Astrocyte of the spinal cord (primary cell): ENCODE measurements at places on chromosomes 16 and 17.

DNA sequence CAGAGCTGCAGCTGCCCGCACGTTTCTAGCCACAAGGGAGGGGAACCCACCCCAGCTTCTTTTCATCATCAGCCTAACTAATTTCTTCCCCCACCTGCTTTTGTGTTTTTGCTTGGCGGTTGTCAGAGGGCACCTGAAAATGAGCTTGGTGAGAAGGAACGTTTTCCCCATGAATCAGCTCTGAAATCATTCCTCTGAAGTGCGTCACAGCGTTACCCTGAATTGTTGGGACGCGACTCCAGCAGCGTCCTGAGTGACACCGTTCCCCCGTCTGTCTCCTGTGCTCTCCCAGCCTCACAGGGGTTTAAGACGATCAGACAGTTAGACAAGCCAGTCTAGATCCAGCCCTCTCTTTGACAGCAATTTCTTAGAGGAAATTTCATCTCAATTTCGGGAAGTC lies 722.9 kb upstream of the EEF2KMT start:
- peak; percentile 9 for DNase-seq

- DNase-seq = no peak
These were observed 146.5 kb downstream of the SDK2 start for GRCh38 chr17:73497721-73498120.

DNA sequence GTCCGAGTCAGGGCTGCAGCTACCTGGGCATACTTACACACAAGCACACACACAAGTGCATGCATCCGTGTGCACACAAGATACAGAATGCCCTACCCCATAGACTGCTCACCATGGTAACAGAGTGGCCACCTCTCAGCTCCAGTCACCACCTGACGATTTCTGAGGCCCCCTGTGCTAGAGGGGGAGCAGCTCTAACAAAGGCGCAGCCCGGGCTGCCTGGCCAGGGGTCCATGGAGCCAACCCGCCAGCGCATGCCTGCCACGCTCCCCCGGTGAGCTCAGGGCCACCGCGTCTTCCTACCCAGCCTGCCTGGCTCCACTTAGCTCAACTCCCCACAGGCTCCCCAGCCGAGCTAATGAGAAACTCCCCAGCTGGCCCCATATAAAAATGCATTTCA lies 75.5 kb downstream of the ZNF423 start:
- no peak for DNase-seq

DNA sequence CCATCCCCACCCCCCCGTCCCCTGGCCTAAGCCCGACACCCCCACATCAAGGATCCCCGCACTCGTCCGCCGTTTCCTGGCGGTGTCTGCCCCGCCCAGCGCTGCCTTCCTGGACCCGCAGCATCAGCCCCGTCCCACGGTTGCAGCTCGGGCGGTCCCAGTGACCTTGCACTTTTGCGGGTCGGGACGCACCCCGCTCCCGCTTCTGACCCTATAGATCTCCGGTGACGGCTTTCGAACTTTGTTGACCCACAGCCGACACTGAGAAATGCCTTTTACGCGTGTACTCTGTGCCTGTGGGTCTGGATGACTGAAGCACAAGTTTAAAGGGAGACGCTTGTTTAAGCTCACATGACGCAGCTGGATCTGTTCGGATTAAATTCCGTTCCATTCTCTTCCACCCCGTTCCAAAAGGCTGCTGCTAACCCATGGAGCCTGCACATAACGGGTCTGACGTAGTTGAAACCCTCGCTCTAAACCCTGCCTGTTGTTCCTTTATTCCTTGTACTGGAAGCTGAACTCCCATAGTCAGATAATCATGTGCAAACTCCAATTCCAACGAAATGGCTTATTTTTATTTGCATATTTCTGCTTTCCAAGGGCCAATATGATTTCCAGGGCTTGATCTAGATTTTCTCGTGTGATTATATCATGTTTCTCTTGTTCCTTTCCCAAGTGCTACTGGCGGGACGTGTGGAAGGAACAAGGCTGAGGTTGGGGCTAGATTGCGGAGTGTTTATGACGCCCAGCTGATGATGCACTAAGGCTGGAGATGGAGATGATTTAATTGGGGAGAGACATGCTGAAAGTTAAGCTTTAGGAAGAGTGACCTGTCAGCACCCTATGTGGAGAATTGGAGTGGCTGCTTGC lies 834 bp downstream of the FLYWCH1 start:
- peak; percentile 67 for DNase-seq

DNA sequence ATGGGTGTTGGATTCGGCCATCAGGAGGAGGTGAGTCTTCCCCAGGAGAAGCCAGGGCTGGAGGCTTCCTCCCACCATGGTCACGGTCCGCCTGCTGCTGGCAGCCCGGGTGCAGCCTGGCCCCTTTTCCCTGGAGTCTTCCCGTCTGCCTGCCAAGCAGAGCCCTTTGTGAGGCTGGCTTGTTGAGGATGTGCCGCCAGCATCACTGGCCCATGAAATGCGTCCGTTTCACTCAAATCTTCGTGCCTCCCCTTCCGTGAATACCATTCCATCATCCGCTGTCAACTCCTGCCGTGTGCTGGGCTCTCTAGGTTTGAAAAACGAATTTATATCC lies 9.6 kb downstream of the VPS4A start:
- DNase-seq = no peak

- DNase-seq = peak; percentile 72
These were observed 354.1 kb downstream of the SEC14L1 start for GRCh38 chr17:77494664-77495435.

DNA sequence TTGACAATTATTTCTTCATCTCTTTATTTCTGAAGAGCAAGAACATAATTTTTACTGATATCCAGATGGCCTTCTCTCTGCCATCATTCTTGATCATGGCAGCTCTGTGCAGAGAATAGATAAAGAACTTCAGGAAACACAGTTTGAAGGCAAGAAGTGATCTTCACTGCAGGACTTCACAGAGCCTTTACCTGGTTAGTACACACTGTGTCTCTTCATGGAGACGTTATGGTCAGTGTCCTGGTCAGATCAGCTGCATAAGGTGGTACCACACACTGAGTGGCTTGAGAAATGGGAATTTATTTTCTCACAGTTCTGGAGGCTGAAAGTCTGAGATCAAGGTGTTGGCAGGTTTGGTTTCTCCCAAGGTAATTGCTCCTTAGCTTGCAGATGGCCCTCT lies 129.5 kb downstream of the UTP18 start:
- DNase-seq = no peak

- DNase-seq = peak; percentile 37
These were observed 176.7 kb downstream of the SOX9 start for GRCh38 chr17:72297326-72298115.

- no peak for DNase-seq
These were observed 22.6 kb downstream of the CNTNAP1 start for GRCh38 chr17:42704837-42705494.

DNA sequence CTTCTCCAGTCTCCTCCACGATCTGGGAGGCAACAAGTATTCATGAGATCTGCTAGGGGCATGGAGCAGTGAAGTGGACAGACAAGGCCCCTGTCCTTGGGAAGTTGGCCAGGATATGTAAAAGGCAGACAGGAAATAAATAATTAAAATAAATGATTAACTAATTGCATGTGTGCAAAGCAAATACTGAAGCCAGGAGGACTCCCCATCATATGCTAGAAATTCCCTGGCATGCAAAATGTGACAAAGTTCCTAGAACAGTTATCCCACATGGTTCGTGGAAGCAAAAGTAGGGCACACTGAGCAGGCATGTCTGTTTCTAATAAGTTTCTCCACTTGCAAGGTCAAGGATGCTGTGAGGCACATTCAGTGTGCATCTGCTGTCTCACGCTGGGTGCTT lies 86.8 kb downstream of the CDYL2 start:
- DNase-seq = no peak

GRCh38 chr16:84874553-84874952 lies 54.8 kb downstream of the CRISPLD2 start:
- DNase-seq = no peak

DNA sequence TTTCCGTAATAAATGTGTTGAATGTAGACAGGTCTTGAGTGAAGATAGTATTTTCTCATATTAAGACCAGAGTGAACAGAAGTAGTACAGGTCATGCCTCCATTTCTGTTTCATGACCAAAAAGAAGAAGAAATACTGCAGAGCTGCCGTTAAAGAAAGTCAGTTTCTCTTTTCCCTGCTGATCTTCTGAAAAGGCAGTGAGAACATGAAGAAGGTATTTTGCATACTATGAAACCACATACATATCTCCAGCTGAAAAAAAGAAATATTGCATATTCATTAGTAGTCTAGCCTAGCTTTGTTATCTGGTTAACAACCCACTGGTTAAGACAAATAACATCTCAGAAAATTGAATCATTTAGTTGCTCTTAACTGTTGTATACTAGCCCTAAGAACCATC lies 138.4 kb downstream of the PHKB start:
- no peak for DNase-seq

DNA sequence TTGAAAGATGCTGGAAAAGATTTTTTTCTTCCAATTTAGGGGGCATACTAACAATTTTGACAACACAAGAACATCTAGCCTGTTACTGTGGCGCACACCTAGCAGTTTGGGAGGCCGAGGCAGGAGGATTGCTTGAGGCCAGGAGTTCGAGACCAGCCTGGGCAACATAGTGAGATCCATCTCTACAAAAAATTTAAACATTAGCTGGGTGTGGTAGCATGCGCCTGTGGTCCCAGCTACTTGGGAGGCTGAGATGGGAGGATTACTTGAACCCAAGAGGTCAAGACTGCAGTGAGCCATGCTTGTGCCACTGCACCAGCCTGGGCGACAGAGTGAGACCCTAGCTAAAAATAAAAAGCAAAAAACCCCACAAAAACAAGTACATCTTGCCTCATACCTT lies 168.8 kb downstream of the TANC2 start:
- DNase-seq = no peak

- no peak for DNase-seq
These were observed 94.9 kb downstream of the TMEM132E start for GRCh38 chr17:34673995-34674890.

- DNase-seq = no peak
These were observed 2.0 kb upstream of the COX10 start for GRCh38 chr17:14067347-14067746.

DNA sequence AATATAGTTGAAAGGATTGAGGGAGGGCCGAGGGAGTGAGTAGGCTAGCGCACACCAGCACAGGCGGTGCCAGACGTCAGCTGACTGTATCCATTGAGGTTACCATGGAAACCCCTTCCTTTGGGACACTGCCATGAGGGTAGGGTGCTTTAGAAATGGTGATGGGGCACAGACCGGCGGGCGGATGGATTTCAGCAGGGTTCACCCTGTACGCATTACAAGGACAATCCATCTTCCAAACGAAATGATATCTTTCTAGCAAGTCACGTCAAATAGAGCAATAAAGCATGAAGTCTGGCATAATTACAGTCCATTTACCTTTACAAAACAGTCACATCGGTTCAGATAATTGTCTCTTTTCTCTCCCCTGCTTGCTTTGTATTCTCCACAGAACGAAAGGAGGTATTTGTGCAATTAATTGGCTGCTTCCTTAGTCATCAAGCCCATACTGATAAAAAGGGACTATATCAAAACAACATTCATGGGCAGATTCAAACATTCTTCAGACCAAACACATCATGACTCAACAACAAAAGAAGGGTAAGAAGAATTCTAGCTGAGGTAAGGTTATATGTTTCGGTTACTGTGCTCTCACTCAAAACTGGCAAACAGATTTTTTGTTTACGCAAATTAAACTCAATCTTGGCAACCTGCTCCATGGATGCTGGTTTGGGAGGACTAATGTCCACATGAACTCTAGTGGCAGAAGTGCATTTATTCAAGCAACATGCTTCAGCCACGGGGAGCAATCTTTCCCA lies 140.6 kb downstream of the CDK5R1 start:
- DNase-seq = peak; percentile 30

DNA sequence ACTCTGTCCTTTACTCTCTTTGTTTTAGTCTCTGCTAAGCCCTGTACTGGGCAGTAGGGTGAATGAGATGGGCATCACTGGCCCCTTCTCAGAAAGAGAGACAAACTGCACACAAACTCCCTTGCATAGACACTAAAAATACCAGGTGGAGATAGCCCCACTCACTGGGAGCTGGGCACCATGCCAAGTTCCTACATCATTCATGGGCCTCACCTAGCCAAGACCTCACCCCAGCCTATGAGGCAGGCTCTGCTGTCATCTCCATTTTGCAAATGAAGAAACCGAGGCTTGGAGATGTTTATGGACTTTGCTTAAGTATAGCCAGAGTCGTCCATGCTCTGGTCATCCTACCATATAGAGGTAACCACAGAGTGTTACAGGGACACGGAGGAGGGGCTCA lies 499.8 kb upstream of the CDH11 start:
- DNase-seq = no peak

- DNase-seq = no peak
These were observed 559.1 kb upstream of the SALL1 start for GRCh38 chr16:51710186-51710585.

- DNase-seq = no peak
These were observed 45.5 kb downstream of the MRC2 start for GRCh38 chr17:62672957-62673356.

GRCh38 chr17:19411631-19412030 lies 599 bp downstream of the RNF112 start:
- no peak for DNase-seq

GRCh38 chr16:49382916-49383315 lies 9.3 kb downstream of the C16orf78 start:
- DNase-seq = no peak

DNA sequence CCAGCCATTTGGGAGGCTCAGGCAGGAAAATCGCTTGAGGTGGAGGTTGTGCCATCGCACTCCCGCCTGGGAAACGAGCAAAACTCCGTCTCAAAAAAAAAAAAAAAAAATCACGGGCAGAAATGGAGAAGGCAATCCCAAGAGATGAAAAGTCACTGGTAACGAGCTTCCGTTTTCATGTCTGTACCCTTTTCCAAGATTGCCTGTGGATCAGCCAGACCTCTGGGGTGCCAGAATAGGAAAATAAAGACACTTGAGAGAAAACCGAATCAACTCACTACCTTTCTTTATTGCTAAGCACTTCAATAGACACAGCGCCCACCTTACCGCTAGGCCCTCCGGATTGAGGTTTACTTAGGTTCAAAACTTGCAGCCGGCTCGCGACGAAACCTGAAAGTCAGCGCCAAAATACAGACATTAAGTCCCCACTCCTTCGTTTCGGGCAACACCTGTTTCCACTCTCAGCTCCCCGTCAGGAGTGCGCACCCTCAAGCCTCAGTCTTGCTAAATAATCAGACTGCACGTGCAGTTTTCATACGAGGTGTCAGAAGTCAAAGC lies 970 bp upstream of the TRAF7 start:
- no peak for DNase-seq
